ENCODE measurements at places on chromosomes 1 and 21.
A peak's percentile ranks its signal among the peaks of the same experiment; 100 is the strongest.

- H3K27me3 ChIP-seq = no peaks in the 10 kb centered on the region
- H3K27ac ChIP-seq = no peak overlapping the region
- no peak overlapping the region for H3K4me3 ChIP-seq
- DNase-seq = no peak
- H3K4me1 ChIP-seq = peaks cover 21% of the 10 kb centered on the region
- peaks cover 65% of the 10 kb centered on the region for H3K36me3 ChIP-seq
Measured at GRCh38 chr1:48753293-48753692, 23.4 kb downstream of the BEND5 start.

DNA sequence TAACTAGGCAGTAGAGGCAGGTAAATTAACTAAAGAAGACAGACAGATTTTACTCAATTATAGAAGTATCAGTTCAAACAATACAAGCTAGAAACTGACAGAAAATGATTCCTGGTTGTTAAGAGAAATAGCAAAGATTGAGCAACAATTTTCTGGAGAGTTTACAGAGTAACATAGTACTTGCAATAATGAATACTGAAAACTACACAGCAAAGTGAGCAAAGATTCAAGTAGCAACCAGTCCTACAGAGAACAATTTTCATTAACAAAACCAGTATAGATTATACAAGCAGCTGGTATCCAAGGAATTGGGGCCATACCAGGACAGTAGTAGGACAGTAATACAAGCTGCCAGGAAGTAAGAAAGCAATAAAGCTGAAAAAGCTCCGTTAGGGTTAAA is 37.6 kb downstream of the EYA3 start:
- H3K4me1 ChIP-seq = peaks cover 13% of the 10 kb centered on the region
- H3K27ac ChIP-seq = no peak overlapping the region

- DNase-seq = no peak
- H3K27ac ChIP-seq = no peak overlapping the region
- H3K36me3 ChIP-seq = no peaks in the 10 kb centered on the region
- peaks cover 12% of the 10 kb centered on the region for H3K4me1 ChIP-seq
- peaks cover 9% of the 10 kb centered on the region for H3K27me3 ChIP-seq
Measured at GRCh38 chr1:181081395-181081794, 7.1 kb upstream of the IER5 start.

DNA sequence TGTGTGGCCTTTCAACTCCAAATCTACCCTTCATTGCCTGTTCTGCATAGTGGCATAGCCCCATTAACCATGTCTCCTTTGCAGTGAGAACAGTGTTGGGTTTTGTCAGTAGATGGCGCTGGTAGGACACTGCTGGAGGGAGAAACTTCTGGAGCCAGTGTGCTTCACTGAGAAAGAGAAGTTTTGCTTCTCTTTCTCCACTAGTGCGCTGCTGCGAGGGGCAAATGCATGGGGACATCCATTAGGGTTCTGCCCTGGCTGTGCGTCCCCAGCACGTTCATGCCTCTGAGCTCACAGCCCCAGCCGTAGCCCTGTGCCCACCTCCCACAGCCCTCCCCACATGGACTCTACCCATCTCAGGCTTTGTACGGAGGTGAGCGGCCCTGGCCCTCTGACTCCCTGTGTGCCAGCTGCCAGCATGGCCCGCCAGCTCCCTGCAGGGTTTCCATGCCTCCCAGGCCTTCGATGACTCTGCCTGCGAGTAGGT is 53.1 kb downstream of the RIMS3 start:
- H3K27ac ChIP-seq = no peak overlapping the region
- DNase-seq = peak; percentile 82
- no peaks in the 10 kb centered on the region for H3K27me3 ChIP-seq
- H3K4me1 ChIP-seq = no peaks in the 10 kb centered on the region
- no peaks in the 10 kb centered on the region for H3K36me3 ChIP-seq

DNA sequence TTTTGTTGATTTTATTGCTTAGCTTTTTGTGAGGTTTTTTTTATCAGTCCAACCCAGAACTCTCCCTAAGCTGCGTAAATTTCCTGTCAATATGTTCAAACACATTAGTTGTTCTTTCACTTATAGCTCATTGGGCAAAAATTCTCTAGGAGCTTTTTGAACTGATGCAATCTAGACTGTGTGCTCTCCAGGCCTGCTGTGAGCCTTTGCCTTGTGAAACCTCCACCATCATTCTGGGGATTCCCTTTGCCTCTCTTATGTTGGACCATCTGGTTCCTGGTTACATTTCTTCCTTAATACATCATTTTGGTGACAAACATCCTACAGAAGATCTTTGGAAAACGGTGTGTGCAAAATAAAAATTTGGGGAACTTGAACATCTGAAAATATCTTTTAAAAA is 247.2 kb downstream of the LRRC7 start:
- H3K4me1 ChIP-seq = no peaks in the 10 kb centered on the region
- H3K36me3 ChIP-seq = no peaks in the 10 kb centered on the region
- no peak overlapping the region for H3K4me3 ChIP-seq
- no peaks in the 10 kb centered on the region for H3K27me3 ChIP-seq
- peak overlapping the region; percentile 69 for H3K27ac ChIP-seq

- H3K4me1 ChIP-seq = peaks cover 17% of the 10 kb centered on the region
- no peak overlapping the region for H3K4me3 ChIP-seq
- no peak overlapping the region for H3K27ac ChIP-seq
- H3K27me3 ChIP-seq = no peaks in the 10 kb centered on the region
Measured at GRCh38 chr21:34583926-34584563, 30.9 kb downstream of the RCAN1 start.

DNA sequence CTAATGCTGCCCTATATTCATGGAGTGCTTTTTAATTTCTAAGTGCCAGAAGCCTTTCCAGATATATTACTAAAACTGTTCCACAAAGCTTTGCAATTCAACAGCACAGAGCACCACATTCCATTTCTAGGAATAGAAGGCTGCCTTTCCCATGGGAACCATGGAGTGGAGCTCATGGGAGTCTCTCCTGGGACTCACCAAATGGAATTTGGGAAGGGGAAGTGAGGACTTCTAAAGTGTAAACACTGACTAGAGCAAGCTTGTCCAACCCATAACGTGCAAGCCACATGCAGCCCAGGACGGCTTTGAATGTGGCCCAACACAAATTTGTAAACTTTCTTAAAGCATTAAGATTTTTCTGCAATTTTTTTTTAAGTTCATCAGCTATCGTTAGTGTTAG is 190.4 kb upstream of the TNR start:
- H3K36me3 ChIP-seq = peaks cover 32% of the 10 kb centered on the region
- H3K4me3 ChIP-seq = no peak overlapping the region
- H3K27me3 ChIP-seq = no peaks in the 10 kb centered on the region

GRCh38 chr1:37083603-37084002 is 49.3 kb upstream of the GRIK3 start:
- H3K27me3 ChIP-seq = no peaks in the 10 kb centered on the region
- no peaks in the 10 kb centered on the region for H3K4me1 ChIP-seq
- H3K27ac ChIP-seq = no peak overlapping the region
- no peaks in the 10 kb centered on the region for H3K36me3 ChIP-seq

GRCh38 chr1:174652569-174653280 is 205.0 kb downstream of the GPR52 start:
- no peaks in the 10 kb centered on the region for H3K27me3 ChIP-seq
- no peak for DNase-seq
- no peak overlapping the region for H3K27ac ChIP-seq
- peaks cover 3% of the 10 kb centered on the region for H3K36me3 ChIP-seq
- no peak overlapping the region for H3K4me3 ChIP-seq
- H3K4me1 ChIP-seq = no peaks in the 10 kb centered on the region

DNA sequence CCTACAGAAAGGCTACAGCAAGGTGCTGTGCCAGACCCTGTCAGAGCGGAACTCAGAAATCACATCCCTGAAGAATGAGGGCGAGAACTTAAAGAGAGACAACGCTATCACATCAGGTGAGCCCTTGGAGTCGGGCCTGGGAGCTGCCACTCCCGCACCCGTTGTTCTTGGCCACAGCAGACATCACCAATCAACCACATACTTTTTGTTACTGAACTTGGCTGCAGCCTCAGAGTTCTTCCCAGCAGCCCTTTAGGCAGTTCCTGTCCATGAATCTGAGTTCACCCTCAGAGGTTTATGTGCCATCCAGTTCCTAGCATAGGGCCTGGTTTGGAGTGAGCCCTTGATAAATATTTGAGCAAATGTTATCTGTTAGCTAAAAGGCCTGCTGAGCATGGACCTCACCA is 61.6 kb downstream of the FHAD1 start:
- peaks cover 3% of the 10 kb centered on the region for H3K27me3 ChIP-seq
- no peak for DNase-seq
- H3K36me3 ChIP-seq = no peaks in the 10 kb centered on the region
- no peaks in the 10 kb centered on the region for H3K4me1 ChIP-seq
- no peak overlapping the region for H3K27ac ChIP-seq
- H3K4me3 ChIP-seq = no peak overlapping the region

- H3K27me3 ChIP-seq = peaks cover 5% of the 10 kb centered on the region
- H3K4me3 ChIP-seq = no peak overlapping the region
- H3K27ac ChIP-seq = no peak overlapping the region
- H3K36me3 ChIP-seq = no peaks in the 10 kb centered on the region
- no peak for DNase-seq
Measured at GRCh38 chr1:57848406-57848805, 424.5 kb upstream of the DAB1 start.

GRCh38 chr1:78096976-78097375 is 51.2 kb downstream of the GIPC2 start:
- H3K36me3 ChIP-seq = no peaks in the 10 kb centered on the region
- H3K4me3 ChIP-seq = no peak overlapping the region
- no peak overlapping the region for H3K27ac ChIP-seq
- H3K27me3 ChIP-seq = peaks cover 3% of the 10 kb centered on the region
- DNase-seq = no peak

DNA sequence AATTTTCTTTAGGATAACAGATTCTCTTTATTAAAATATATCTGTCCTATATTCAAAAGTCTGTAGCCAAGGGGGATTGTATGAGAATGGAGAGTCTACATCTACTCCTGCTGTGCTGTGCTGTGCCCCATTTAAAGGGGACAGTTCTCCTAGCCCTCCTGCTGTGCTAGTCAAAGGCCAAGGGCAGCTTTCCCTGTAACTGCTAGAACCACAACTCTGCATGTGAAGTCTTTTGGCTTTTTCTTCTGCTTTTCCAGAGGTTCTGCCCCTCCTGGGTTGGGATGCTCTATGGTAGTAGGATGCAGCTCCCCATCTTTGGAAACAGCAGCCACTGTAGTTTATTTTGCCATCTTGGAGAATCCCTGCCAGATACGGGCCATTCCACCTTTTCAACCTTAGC is 197.5 kb upstream of the JUN start:
- H3K27ac ChIP-seq = no peak overlapping the region
- H3K4me1 ChIP-seq = peaks cover 18% of the 10 kb centered on the region
- peaks cover 1% of the 10 kb centered on the region for H3K27me3 ChIP-seq
- H3K4me3 ChIP-seq = no peak overlapping the region

- no peak overlapping the region for H3K27ac ChIP-seq
- DNase-seq = no peak
- no peaks in the 10 kb centered on the region for H3K4me1 ChIP-seq
- H3K4me3 ChIP-seq = no peak overlapping the region
Measured at GRCh38 chr1:73564294-73564693, 633.7 kb downstream of the LRRIQ3 start.

- no peaks in the 10 kb centered on the region for H3K36me3 ChIP-seq
- no peak overlapping the region for H3K27ac ChIP-seq
- no peak overlapping the region for H3K4me3 ChIP-seq
- no peaks in the 10 kb centered on the region for H3K4me1 ChIP-seq
- no peaks in the 10 kb centered on the region for H3K27me3 ChIP-seq
Measured at GRCh38 chr21:18382141-18382540, 21.4 kb downstream of the TMPRSS15 start.

- no peak for DNase-seq
- H3K4me3 ChIP-seq = no peak overlapping the region
- H3K36me3 ChIP-seq = peaks cover 19% of the 10 kb centered on the region
- H3K4me1 ChIP-seq = peaks cover 3% of the 10 kb centered on the region
- H3K27me3 ChIP-seq = no peaks in the 10 kb centered on the region
Measured at GRCh38 chr1:21149855-21150432, 26.8 kb downstream of the EIF4G3 start.

- H3K27ac ChIP-seq = no peak overlapping the region
- no peak overlapping the region for H3K4me3 ChIP-seq
- H3K27me3 ChIP-seq = no peaks in the 10 kb centered on the region
- no peak for DNase-seq
Measured at GRCh38 chr21:26124421-26124833, 46.1 kb downstream of the APP start.

DNA sequence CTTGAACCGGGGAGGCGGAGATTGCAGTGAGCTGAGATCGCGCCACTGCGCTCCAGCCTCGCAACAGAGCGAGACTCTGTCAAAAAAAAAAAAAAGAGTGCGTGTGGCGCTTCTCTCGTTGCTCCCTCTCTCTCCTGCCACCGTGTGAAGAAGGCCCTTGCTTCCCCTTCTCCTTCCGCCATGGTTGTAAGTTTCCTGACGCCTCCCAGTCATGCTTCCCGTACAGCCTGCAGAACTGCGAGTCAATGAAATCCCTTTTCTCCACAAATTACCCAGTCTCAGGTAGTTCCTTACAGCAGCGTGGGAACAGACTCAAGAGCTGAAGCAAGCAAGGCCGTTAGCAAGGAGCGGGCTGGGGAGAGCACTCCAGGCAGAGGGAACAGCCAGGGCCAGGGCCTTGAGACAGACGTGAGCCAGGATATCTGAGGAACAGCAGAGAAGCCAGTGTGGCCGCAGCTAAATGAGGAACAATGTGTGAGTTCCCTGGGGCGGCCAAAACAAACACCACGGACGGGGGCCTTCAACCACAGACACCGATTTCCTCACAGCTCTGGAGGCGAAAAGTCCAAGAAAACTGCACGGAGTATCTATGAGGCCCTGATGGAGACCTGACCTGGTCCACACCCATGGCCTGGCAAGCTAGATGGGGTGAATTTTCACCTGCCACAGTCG is 54.2 kb upstream of the ETS2 start:
- no peak overlapping the region for H3K4me3 ChIP-seq
- peaks cover 5% of the 10 kb centered on the region for H3K27me3 ChIP-seq
- H3K27ac ChIP-seq = no peak overlapping the region
- DNase-seq = no peak
- peaks cover 12% of the 10 kb centered on the region for H3K4me1 ChIP-seq

DNA sequence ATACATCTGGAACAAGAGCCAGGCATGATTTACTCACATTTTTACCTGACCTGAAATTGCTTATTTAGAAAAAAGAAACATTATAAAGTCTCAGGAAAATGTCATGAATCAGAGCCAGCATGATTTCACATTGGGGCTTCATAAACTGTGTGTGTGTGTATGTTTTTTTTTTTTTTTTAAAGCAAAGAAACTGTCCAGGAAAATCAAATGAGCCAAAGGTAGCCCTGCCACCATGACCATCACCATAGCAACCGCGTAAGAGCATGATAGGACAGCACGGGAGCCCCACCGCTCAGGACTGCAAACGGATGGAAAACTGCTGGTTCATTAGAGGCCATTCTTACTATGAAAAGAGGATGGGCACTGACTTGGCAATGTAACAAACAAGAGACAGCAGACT is 139.2 kb downstream of the NTMT2 start:
- H3K4me3 ChIP-seq = no peak overlapping the region
- H3K4me1 ChIP-seq = no peaks in the 10 kb centered on the region
- no peak for DNase-seq
- peaks cover 3% of the 10 kb centered on the region for H3K27me3 ChIP-seq

DNA sequence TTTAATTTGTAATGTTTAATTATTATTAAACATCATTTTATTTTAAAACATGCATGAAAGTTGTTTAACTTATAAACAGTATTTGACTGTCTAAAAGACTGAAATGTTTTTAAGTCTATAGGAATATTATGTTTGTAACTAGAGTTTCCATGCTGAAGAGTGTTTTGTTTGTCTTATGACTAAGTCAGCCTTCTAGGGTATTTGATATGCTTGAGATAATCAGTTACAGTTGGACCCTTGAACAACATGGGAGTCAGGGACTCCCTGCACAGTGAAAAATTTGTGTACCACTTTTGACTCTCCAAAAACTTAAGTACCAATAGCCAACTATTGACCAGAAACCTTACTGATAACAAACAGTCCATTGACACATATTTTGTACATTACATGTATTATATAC is 45.5 kb upstream of the KANK4 start:
- no peaks in the 10 kb centered on the region for H3K4me1 ChIP-seq
- DNase-seq = no peak
- no peak overlapping the region for H3K4me3 ChIP-seq
- H3K36me3 ChIP-seq = no peaks in the 10 kb centered on the region
